CD4-positive, alpha-beta T cell (primary cell): ENCODE measurements at places on chromosomes 7 and 10.

GRCh38 chr7:42745357-42746059 is 166.4 kb downstream of the C7orf25 start:
- no peak for DNase-seq

DNA sequence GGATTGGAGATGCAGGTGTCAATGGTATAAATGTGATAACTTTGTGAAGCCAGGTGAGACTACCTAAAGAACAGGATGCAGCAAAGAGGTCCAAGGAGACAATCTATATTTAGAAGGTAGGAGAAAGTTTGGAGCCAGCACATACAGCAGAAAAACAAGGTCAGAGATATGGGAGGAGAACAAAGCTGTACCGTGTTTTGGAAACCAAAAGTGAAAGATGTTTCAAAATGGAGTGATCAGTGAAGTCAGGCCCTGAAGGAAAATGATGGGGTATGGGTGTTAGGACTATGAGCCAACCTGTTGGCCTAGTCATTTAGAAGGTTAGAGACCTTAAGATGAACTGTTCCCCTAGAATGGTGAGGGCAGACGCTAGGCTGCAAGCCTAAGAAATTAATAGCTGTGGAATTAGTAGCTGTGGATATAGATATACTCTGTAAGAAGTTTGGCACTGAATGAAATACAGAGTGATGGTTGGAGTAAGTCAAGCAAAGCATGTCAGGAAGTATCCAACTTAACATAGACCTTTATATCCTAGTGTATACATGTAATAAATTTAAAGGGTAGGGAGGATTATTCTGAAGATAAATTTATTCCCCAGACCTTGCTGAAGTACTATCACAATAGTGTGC is 149.8 kb upstream of the WNT16 start:
- no peak for DNase-seq

GRCh38 chr7:116726713-116727431 is 54.9 kb downstream of the MET start:
- no peak for DNase-seq

GRCh38 chr7:23696916-23697441 is 13.0 kb upstream of the STK31 start:
- DNase-seq: peak; percentile 34

GRCh38 chr10:126247446-126247975 is 140.8 kb downstream of the ADAM12 start:
- no peak for DNase-seq

DNA sequence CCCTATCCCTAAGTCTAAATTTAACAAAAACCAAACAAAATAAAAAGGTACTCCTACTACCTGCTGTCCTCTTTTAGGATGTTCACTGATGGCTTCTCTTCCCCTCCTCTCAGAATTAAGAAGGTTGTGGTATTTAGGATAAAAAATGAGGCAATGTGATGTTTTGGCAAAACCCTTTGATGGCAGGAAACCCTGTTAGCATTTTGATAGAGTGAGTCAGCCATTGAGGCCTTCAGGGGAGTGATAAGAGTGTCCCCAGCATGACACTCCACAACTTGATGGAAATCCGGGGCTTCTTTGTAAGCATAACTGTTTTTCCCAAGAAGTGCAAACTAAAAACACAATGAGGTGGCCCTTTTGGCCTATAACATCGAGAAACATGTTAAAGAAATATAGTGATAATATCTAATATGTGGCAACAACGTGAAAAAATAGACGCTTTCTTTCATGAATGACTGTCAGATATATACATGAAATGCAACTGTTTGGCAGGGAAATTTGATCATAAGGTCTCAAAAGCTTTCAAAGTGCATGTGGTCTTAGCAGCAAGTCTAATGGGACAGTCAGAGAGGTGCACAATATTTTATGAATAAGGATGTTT is 55.0 kb downstream of the PRTFDC1 start:
- peak; percentile 39 for DNase-seq

DNA sequence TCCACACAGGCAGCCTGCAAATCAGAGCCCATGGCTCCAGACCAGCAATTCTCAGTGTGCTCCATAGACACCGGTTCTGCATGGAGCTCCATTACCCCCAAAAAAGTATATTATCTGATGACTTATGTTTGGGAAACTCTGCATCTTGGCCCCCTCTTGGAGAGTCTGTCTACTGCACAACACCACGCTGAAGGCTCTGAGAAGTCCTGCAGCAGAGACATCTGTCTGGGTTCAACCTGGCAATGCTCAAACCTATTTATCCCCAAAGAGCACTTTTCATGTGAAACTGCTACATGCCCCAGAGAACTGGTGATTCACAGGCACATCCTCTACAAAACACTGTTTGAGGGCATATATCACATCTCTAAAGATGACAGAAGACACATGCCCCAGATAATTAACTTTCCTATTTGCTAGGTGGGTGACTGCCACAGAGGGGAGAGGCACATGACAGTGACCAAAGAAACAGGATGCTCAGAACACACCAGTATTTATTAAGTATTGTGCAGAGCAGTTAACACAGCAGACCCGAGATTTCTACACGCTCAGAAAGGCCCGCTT is 83.8 kb downstream of the DLG5 start:
- DNase-seq: no peak

DNA sequence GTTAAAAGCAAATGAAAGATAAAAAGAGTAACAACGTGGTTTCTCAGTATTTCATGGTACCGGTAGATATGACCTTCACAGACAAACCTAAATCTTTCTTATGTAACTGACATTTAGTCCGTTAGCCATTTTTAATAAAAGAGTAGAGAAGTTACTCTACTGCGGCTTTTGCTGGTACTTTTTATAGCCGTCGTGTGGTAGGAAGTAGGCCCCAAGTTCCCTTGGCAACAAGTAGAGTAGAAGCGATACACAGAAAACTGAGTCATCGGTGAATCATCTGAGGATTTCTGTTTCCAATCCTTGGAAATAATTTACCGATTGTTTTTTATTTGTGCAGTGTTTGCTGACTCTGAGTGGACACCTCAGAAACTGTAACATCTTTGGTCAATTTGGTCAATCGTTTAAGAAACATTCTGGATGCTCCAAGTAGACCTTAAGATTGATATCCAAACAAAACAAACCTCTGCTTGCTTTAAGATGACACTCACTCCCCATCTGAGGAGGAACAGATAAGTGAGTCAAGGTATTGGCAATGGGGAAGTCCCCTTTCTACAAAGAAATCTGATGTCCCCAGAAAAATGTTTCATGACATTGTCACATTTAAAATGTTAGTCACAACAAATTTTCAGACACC is 63.9 kb upstream of the AHR start:
- peak; percentile 28 for DNase-seq

GRCh38 chr7:41190581-41190980 is 512.3 kb downstream of the INHBA start:
- DNase-seq: no peak

DNA sequence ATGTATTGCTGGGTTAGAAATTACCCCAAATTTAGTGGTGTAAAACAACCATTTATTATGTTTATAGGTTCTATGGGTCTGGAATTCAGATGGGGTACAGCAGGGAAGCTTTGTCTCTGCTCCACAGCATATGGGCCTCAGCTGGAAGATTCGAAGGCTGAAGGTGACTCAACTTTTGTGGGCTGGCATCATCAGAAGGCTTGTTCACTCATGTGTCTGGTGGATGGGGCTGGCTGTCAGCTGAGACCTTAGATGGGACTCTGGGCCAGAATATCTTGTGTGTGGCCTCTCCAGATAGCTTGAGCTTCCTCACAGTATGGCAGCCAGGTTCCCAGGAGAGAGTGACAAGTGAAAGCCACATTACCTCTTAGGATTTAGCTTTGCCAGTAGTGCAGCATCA is 45.9 kb downstream of the ZNF503 start:
- no peak for DNase-seq

GRCh38 chr10:11673346-11674280 is 62.2 kb upstream of the USP6NL start:
- no peak for DNase-seq

GRCh38 chr7:43583424-43584194 is 701 bp downstream of the STK17A start:
- DNase-seq: peak; percentile 86

GRCh38 chr10:103429647-103430046 is 22.5 kb downstream of the CALHM2 start:
- no peak for DNase-seq

DNA sequence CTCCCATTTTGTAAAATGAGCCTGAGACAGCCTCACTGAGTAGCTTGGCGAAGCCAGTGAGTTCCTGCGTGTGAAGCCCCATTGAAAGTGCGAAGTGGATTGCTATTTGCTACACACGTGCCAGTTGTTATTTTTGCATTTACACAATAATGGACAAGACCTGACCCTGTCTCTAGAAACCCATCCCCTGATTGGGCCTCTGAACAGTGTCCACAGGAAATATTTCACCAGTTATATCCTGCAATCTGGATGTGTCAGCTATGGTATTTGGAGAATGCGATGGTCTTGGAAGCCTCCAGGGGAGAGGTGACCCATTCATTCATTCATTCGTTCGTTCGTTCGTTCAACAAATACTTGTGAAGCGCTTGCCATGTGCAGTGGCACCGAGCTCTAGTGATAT is 37.1 kb downstream of the COL13A1 start:
- DNase-seq: no peak

GRCh38 chr10:42475168-42476098 is 162.9 kb downstream of the ZNF33B start:
- no peak for DNase-seq

GRCh38 chr7:17083392-17084165 is 201.8 kb upstream of the AGR3 start:
- no peak for DNase-seq

DNA sequence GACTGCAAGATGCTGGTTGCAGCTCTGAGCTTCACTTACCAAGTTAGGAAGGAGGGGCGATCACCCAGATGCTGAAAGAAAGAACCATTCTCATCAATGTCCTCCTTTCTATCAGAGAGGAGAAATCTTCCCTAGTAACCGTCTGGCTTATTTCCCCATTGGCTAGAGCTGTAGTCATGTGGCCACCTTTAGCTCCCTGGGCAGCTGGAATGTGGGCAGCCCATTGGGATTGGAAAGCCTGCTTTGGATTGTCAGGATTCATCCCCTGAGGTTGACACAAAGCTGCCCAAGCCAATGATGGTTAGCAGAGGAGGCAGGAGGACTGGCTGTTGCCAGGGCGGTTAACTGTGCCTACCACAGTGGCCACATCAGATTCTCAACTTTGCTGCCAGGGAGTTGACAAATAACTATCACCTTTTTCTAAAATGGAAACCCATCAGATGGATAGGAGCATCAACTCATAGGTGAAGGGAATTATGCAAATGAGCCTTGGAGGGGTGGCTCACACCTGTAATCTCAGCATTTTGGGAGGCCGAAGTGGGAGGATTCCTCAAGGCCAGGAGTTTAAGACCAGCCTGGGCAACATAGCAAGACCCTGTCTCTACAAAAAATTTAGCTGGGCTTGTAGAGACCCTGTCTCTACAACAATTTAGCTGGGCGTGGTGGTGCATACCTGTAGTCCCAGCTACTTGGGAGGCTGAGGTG is 206.4 kb upstream of the GALNT17 start:
- no peak for DNase-seq

DNA sequence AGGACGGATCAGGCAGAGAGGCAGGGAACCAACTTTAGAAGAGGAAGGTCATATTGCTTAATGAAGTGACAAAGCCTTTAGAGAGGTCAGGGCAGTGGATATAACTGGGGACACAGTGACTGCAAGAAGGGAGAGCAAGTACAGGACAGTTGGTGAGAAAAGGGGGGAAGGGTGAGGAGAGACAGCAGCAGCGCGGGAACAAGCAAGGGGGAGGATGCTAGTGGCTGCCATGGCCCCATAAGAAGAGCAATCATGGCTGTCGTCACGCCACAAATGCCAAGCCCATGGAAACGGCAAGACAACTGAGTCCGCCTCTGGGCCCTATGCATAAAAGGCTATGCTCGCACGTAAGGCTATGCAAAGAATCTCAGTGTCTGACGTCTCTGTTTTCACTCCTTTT is 9.1 kb downstream of the ZNF3 start:
- no peak for DNase-seq

DNA sequence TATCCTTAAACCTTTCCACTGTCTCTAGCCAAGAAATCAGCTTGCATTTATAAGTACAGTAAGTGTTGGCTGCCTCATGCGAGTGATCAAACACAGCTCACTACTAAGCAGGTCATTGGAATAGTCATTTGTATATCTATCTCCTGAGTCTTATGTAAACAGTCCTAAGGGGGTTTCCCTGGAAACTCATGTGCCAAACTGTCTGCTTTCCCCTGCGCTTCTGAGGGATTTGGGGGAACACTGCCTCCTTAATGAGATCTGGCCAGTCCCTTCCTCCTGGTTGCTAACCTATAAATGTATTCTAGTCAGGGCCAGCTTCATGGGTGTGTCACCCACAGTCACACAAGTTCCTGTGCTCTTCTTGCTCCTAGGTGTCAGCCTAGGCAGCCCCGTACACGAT is 133.1 kb downstream of the CD36 start:
- no peak for DNase-seq

DNA sequence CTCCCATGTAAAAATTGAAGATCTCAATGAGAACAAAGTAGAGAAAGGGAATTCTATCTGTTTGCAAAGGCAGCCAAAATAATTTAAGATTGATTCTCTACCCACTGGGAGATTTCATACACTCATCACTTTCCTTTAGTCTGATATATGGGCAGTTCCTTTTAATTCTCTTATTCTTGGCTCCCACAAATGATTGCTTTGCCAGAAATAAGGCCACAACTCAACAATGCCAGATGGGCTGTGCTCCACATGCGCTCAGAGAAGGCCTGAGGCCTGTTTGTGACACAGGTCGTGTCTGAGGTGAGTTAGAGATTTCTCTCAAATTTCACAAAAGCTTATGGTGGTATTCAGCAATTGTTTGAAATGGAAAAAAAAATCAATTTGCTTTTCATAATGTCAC is 501.9 kb upstream of the SEMA3D start:
- DNase-seq: no peak

DNA sequence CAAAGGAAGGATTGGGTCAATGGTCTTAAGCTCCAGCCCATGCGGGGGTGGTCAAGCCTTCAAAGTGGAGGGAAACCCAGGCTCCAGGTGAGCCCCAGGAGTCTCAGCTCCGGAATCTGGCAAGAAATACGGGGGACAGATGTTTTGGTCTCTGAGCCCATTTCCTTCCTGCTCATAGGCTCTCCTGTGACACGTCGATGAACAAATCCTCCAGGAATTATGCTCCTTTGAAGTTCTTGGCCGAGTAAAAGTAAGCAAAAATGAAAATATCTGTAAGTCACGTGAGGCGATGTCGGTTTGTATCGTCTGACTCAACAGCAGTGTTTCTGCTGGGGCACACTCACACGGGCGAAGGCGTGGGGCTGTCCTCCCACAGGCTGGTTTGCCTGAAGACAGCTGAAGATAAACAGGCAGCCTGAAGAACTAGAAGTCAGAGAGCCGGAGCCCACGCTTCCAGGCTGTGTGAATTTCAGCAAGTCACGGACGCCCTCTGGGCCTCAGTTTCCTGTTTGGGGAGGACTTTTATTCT is 52.6 kb upstream of the SMNDC1 start:
- DNase-seq: peak; percentile 39

DNA sequence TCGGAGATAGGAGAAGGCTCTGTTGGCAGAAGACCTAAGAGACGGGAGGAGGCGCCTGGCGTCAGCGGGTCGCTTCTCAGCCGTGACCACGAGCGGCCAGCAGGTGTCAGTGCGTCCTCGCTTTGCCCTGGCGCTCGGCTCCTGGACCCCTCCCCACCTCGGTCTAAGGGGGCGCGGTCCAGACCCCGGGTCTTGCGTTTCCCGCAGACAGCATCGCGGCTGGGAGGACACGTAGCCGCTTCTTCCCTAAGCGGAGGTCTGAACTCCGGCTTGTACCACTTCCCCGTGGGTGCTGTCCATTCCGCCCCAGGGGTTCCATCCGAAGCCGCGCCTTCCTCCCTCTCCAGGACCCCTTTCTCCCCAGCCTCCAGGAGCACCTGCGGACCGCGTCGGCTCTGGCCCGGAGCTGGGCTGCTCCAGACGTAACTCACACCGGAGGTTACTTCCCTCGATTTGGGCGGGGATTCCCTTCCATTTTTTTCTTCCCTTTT is 593 bp upstream of the ADRA2A start:
- peak; percentile 45 for DNase-seq
